ENCODE measurements at places on chromosomes 7 and 10.

DNA sequence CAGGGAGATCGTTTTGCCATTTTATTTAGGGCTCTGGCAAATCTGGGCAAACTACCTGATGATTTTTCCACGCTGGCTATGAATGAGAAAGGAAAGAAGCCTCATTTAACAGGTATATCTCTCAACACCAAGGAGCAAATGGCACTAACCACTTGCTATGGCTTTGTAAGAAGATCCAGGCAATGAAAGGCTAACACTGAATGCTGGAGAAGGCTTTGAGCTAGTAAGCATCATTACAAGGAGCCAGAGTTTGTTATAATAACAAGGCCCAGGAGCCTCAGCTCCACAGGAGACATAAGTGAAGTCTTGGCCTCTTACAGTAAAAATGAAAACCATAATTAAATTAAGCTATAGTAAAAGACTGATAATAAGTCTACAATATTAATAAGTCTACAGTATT lies 123.1 kb downstream of the CNOT4 start:
- no peak for DNase-seq

GRCh38 chr10:17004801-17005380 lies 124.7 kb downstream of the CUBN start:
- DNase-seq: no peak

GRCh38 chr10:98619446-98619845 lies 172.7 kb upstream of the HPS1 start:
- no peak for DNase-seq

DNA sequence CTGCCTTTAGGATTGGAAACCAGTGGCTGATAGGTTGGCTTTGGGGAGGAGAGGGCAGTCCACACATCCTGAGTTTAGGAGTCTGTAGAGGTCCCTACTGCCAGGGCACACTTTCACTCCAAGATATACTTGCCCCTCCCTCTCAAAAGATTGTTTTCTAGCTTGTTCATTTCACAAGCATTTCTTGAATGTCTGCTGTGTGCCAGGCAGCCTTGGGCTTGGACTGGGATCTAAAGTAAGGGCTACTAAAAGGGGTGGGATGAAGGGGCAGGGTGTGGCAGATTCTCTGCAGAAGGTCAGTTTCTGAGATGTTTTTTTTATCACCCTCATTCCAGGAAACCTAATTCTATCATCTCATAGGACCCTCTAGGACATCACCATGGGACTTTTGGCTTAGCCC lies 272.4 kb downstream of the SKAP2 start:
- DNase-seq: no peak

- DNase-seq: no peak
Observed at GRCh38 chr10:52318822-52319464, 4.9 kb downstream of the DKK1 start.

DNA sequence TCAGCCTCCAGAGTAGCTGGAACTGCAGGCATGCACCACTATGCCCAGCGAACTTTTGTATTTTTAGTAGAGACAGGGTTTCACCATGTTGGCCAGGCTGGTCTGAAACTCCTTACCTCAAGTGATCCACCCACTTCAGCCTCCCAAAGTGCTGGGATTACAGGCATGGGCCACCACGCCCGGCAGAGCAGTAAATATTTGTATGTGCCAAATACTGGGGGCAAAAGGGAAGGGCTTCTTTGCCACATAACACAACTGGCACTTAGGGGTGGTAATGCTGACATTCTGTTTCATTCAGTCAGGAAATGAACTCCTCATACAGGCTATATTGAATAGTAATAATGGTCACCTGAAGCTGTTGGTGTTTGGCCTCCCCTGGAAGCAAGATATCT lies 41.6 kb downstream of the ACSM6 start:
- DNase-seq: no peak

DNA sequence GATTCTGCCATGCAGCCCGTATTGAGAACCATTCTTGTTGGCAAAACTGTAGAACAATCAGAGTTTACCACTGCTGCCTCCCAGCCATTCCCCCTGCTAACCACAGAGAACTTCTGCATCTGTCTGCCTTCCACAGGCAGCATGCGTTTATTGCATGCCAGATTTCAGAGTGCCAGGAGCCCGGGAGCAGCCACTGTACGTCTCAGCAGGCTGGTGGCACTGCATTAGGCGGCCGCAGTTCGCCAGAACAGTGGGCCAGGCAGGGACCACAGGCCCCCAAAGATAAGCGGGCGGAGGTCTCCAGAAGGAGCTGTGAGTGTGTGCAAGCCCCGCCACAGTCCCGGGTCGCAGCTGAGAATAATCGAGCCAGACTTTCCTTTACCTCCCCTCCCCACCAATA lies 31.8 kb downstream of the ZNF467 start:
- no peak for DNase-seq

DNA sequence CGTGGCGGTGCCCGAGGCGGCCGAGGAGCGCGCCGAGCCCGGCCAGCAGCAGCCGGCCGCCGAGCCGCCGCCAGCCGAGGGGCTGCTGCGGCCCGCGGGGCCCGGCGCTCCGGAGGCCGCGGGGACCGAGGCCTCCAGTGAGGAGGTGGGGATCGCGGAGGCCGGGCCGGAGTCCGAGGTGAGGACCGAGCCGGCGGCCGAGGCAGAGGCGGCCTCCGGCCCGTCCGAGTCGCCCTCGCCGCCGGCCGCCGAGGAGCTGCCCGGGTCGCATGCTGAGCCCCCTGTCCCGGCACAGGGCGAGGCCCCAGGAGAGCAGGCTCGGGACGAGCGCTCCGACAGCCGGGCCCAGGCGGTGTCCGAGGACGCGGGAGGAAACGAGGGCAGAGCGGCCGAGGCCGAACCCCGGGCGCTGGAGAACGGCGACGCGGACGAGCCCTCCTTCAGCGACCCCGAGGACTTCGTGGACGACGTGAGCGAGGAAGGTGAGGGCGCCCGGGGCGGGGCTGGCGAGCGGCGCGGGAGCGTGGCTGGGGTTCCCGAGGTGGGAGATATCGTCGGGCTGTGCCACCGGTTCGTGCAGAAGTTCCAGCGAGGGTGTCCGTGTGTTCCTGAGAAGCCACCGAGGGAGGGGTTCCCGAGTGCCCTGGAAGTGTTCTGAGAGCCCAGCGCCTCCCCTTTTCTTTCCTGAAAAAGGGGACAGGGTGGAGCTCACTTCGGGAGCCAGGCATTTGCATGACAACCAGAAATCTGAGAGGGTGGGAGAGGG lies 495 bp downstream of the EIF3B start:
- DNase-seq: peak; percentile 13

GRCh38 chr10:102761981-102762380 lies 18.2 kb downstream of the WBP1L start:
- no peak for DNase-seq

- DNase-seq: no peak
Observed at GRCh38 chr7:30433082-30433481, 45.5 kb downstream of the NOD1 start.

DNA sequence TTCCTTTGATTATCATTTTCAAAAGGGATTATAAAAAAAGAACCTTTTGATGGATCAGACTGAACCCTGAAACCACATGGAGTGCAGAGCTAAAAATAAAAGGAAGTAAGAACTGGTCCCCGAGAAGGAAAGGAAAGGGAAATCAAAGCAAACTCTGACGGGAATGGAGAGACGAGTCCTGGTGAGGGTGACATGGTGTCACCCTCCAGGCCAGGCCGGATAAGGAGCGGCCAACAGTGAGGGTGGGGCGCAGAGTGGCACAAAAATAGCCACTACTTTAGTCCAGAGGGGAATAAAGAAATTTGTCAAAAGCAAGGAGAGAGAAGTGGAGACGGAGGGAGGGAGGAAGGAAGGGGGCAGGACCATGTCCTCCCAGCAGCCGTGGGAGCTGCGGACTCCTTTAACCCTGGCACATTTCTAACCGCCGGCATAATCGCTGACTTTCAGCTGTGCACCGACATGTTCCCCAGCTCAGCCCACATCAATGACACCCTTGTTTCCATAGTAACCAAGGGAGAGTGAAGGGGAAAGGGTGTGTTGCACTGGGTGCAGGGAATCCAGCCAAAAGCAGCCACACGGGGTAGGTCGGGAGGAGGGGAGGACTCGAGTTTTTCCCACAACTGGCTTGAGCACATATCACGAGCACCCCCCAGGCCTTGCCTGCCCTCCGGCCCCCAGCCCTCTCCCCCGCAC lies 29.7 kb downstream of the TRIM8 start:
- DNase-seq: no peak

- DNase-seq: no peak
Observed at GRCh38 chr7:107164092-107164491, 4.7 kb upstream of the HBP1 start.

DNA sequence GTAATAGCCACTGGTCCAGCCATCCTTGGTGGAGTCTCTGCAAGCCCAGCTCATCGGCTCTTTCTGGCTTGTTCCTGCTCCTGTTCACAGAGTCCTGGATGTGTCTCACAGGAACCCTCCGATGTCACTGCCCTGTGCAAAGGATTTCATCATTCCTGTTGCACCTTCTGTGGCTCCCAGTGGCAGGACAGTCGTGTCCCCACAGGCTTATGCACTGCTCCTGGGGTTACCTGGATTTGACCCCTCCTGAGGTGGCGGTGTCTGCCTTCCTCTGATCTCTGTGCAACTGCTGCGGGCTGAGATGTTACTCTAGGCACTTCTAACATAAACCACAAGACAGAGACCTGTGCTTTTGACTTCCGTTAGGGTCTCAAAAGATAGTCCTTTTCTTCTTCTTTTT lies 30.6 kb downstream of the APBB1IP start:
- DNase-seq: no peak

- no peak for DNase-seq
Observed at GRCh38 chr10:60155943-60156683, 233.6 kb downstream of the ANK3 start.

DNA sequence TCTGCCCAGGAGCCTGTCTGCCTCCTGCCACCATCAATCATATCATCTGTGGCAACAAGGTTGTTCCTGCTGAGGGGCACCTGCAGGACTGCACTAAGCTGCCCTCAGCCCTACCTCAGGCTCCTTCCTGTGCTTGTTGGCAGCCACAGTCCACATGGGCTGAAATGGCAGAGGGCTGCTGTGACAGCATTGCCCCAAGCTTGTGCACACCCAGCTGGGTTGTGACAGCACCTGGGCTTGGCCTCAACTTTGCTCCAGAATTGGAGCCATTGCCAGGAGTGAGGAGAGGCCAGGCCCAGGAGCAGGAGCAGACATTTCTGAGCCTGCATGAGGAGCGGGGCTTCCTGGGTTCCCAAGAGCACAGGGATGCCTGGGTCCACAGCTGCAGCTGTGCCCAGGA lies 340.9 kb upstream of the CHRM2 start:
- DNase-seq: no peak

- DNase-seq: peak; percentile 88
Observed at GRCh38 chr7:22082886-22083703, 137.4 kb upstream of the CDCA7L start.

DNA sequence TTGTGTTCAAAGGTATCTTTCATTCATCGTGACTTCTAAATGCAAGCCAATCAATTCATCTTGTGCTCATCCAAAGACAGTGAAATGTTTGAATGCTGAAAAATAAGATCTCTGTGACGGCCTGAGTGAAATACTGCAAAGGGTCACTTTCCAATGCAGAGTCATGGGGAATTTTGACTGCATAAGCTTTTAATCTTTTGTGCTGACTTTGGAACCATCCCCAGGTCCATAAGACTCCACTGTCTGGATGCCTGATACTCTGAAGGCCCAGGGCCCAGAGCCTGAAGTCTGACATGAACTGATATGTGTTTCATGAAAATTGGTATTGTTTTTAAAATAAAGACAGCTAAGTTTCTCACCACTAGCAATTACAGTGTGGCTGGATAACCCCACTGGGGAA lies 39.0 kb downstream of the PPP1R3C start:
- no peak for DNase-seq

DNA sequence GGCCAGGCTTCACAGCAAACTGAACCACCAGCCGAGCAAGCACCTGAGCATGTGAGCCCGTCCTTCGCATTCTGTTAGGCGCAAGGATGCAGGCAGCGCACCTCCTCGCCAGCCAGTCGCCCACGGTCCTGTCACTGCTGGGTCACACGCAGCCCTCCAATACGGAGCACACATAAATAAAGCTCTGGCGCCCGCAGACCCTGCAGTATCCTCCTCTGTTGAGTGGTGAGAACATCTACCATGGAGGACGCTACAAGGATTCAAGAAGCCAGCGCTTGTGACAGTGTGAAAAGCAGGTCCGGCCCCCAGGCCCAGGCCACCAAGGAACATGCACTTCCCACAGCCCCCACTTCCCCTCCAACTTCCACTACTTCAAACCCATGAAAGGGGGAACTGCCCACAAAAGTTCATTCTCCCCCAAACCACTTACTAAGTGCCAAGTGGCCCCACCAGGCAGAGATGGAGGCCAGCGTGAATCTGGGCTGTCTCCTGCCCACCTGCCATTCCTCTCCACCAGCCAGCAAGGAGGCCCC lies 34.8 kb downstream of the VOPP1 start:
- no peak for DNase-seq

GRCh38 chr10:112649822-112650152 lies 202.8 kb downstream of the VTI1A start:
- DNase-seq: no peak

DNA sequence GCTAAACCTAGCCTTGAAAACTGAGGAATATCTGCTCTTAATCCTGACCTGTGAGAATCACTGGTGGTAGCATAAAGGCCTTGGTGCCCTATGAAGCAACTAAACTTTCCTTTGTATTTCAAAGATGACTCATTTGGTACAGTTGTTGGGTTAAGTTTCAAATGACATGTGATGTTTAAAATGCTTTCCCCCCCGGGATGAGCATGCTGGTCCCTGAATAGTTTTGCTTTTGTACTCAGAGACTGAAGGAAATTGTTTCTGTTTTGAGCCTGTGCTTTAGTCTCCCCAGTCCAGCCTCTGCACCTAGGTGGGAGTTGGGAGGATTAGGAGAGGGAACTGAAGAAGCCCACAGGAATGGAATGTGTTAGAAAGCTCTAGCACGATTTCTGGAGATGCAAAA lies 258.9 kb upstream of the NPY start:
- no peak for DNase-seq

DNA sequence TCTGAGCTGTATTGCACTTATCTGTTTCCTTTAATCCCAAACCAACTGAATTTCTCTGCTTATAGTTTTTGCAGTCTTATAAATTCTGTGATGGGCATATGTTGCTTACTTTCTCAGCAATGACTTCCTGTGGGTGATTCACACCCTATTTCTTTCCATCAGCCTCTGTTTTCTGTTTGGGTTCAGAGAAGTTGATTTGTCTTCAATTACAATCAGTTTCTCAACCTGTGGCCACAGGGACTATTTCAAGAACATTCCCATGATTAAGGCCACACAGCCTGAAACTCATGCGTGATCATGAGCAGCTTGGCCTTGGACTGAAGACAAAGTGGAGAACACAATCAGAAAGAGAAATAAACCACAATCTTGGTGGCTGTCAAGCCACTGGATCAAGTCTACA lies 1174.6 kb upstream of the C7orf33 start:
- DNase-seq: no peak

GRCh38 chr7:126398851-126399529 lies 853.8 kb downstream of the GRM8 start:
- DNase-seq: no peak
